ENCODE measurements at places on chromosomes 2 and 18.
A peak's percentile ranks its signal among the peaks of the same experiment; 100 is the strongest.

- no peak for DNase-seq
Measured at GRCh38 chr18:27042177-27042576, 142.9 kb downstream of the CHST9 start.

DNA sequence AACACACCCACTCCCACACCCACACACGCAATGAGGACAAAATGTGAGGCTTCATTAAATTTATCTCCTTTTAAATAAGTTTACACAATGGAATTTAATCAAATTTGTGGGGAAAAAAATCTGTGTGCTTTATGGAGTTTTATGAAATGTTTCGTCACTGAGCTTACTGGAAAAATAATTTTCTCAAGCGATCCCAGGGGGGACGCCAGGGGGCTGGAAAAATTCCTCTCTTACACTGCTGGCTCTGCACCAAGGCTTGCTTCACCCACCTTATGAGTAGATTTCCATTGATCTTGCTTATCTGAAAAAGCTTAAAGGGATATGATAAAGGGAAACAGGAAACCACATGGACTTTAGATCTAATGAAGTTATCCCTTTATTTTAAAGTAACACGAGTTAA lies 95.5 kb downstream of the CABYR start:
- DNase-seq, result no peak

DNA sequence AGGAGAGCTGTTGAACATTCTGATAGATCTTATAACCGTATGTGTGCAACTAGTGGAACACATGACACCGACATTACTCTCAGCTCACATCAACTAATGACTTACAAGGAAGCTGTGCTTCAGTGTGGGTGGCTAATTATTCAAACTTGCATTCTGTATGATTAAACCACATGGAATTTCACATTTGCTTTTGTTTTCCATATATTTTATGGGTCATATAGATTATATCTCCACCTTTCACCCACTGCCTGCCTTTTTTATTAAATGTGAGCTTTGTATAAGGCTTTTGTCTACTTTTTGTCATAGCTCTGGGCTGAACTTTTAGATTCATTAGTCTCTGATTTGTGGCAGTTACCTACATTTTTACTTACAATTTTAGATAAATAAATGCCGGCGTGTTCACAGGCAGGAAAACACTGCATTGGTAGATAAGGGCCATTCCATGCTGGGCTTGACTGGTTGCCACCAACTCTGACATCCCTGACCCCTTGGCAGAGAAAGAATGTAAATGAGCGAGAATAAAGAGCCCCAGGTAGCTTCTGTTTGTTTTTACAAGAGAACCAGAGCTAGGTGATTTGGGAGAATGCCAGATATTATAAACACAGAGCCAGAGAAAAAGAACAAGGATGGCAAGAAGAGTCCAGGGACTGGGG lies 35.7 kb downstream of the LYPD6 start:
- peak; percentile 58 for DNase-seq

GRCh38 chr2:195477248-195477995 lies 179.6 kb upstream of the SLC39A10 start:
- DNase-seq, result peak; percentile 85

- DNase-seq, result no peak
Measured at GRCh38 chr2:47227532-47228279, 72.6 kb upstream of the STPG4 start.

DNA sequence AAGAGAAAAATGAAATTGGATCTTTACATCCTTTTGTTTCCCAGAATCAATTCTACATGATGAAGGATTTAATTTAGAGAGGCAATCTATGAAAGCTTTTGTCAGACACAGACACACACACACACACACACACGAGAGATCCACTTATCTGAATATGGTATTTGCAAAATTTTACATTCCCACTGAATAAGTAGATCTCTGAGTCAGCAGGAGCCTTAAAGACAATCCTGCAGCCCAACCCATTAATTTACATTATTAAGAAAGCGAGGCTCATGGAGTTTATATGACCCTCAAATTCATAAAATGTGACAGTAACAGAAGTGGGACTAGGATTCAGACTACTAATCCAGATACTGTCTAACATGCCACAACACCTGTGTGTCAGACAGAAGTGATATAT lies 404.4 kb downstream of the NRXN1 start:
- no peak for DNase-seq

- DNase-seq, result no peak
Measured at GRCh38 chr2:226098861-226099745, 699.6 kb downstream of the NYAP2 start.

- DNase-seq, result no peak
Measured at GRCh38 chr18:22739789-22740188, 193.3 kb upstream of the RBBP8 start.

- DNase-seq, result no peak
Measured at GRCh38 chr2:143375384-143375880, 246.2 kb downstream of the ARHGAP15 start.

DNA sequence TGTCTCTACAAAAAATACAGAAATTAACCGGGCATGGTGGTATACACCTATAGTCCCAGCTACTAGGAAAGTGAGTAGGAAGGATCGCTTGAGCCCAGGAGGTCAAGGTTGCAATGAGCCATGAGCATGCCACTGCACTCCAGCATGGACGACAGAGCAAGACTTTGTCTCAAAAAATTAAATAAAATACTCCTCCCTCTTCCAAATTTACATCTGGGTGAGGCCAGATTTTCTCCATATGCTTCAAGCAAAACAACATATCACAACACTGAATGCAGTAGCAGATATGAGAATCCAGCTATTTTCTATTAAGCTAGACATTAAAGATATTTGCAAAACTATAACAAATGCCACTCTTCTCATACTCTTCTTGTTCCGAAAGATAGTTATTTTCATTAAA lies 20.9 kb downstream of the MEMO1 start:
- no peak for DNase-seq

- no peak for DNase-seq
Measured at GRCh38 chr18:24942144-24942543, 409.8 kb downstream of the ZNF521 start.

GRCh38 chr18:55390898-55391297 lies 197.1 kb downstream of the TCF4 start:
- DNase-seq, result no peak

All from M059J (cell line).